HAP-1 (cell line): ENCODE measurements at places on chromosomes 7 and 10.
A peak's percentile ranks its signal among the peaks of the same experiment; 100 is the strongest.

- DNase-seq, result no peak
Observed at GRCh38 chr10:11175823-11176243, 158.2 kb downstream of the CELF2 start.

DNA sequence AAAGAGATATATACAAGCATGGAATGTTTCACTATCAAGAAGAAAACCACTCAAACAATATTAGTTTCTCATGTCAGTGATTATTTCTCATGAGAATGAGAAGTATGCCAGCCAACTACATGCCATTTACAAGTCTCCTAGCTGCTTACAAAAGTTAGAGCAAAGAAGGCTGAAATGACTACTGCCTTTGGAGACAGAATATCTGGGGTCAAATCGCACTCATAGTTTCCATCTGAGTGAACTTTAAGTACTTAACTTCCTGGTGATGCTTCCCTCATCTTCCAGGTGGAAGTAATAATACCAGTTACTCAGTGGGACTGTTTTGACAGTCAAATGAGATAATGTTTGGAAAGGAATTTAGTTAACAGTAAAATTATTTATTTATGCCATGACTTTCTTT is 42.0 kb upstream of the RHOBTB1 start:
- DNase-seq, result no peak

- no peak for DNase-seq
Observed at GRCh38 chr10:28375399-28376354, 72.8 kb upstream of the MPP7 start.

DNA sequence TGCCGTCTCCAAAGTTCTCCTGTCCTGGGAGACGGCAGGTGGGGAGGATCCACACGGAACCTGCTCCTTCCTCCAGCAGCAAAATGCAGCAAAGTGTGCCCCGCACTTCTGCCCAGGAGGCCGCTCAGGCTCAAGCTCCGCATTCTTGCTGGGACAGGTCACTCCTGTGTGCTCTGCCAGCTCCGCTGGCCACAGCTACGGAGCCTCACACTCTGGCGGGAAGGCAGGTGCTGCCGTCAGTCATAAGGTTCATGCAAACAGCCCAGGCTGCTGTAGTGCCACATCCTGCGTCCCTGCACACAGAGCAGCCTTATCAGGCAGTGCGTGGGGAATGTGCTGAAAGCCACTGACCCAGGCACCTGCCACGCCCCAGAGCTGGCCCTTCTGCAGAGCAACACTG is 22.4 kb downstream of the ADGRA1 start:
- DNase-seq, result no peak

DNA sequence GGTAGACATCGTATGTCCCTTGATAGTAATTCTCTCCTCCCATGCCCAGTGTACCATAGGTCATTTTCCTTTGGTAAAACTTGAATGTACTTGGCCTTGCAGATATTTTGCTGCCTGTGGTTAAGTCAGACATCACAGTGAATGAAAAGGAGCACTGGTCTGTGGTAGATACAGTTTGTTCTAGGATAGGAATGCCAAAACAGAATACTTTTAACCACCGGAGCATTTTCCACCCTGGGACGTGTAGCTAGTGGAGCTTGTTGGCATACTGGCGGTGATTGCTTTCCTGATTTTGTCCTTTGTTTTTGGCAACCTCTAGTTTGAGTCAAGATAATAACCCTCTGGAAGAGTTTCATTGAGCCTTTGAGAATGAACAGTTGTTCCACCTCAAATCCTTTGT is 92.0 kb upstream of the BMPER start:
- no peak for DNase-seq

DNA sequence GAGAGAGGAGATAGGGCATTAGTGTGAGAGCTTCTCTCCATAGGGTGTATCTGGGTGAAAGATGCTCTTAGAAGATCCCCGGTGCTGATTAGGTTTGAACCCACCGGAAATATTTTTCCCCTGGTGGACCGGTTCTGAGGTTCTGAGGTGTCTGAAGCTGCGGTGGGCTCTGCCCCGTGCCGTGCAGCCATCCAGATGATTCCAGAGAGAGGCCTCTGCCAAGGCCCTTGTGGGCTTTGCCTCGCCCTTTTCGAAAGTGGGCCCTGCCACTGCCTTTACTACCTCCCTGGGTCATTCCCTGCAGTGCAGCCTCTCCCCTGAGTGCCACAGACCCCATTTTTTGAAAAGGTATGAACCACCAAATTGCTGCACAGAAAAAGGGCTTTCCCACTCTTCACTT is 2.8 kb downstream of the GIMAP8 start:
- no peak for DNase-seq

DNA sequence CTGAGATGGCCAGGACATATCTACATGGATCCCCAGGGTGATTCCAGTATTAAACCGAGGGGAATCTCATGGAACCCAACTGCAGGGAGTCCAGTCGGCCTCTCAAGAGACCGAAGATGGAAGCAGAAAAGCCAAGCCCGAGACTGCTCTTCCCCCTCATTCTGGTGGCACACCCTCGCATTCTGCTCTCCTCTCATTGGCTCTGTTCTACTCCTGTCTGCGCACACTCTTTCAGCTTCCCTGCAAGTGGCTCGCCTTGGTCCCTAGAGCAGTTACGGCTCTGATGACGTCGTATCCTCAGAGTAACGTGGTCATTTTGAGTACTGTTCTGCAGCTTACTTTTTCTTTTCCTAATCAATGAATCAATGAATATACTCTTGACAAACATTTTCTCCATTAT is 72.6 kb upstream of the RHEB start:
- no peak for DNase-seq

DNA sequence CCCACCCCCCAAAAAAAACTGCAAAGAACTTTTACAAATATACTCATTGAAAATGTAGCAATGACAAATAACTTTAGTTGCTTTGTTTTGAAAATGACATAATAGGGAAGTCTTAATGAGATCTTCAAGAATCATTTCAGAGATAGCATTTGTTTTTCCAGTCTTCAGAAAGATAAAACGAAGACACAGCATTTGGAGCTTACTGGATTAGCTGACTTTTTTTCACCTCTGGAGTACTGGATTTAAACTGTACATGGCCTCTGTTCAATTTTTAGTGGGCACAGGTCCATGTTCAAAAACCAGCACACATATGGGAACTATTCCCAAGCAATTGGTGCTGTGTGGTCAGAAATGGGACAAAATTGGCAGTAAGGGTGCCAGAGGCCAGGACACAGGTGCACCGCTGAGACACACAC is 3.9 kb downstream of the RAB11FIP2 start:
- DNase-seq, result no peak

DNA sequence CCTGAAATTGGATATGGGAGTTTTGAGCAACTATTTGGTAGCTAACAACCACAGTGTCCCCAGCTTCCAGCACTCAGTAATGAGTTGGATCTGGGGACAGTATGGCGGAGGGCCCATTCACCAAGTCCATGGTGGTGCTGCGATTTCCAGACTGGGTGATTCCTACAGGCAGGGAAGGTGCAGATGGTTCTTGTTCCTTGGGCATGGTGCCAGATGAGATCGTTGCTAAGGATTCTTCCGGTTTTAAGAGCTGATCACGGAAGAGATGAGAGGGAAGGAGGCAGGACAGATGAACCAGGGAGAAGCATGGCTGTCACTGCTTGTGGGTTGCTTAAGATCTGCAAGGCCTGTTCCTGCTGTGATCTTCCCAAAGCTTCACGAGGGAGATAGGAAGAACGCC is 380.3 kb downstream of the TCERG1L start:
- DNase-seq, result no peak

- peak; percentile 59 for DNase-seq
Observed at GRCh38 chr7:35624299-35625186, 70.4 kb downstream of the HERPUD2 start.

DNA sequence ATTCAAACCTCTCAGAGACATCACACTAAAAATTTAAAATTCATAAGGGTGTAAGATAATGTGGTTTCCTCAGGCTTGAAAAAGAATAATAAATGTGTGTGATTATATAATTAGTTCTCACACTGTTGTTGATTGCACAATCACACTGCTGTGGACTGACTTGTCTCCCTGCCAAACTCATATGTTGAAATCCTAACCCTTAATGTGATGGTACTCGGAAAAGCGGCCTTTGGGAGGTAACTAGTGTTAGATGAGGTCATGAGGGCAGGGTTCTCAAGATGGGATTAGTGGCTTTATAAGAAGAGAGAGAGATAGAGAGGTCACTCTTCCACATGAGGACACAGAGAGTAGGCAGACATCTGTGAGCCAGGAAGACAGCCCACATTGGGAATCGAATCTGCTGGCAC is 128.5 kb upstream of the COL1A2 start:
- no peak for DNase-seq

DNA sequence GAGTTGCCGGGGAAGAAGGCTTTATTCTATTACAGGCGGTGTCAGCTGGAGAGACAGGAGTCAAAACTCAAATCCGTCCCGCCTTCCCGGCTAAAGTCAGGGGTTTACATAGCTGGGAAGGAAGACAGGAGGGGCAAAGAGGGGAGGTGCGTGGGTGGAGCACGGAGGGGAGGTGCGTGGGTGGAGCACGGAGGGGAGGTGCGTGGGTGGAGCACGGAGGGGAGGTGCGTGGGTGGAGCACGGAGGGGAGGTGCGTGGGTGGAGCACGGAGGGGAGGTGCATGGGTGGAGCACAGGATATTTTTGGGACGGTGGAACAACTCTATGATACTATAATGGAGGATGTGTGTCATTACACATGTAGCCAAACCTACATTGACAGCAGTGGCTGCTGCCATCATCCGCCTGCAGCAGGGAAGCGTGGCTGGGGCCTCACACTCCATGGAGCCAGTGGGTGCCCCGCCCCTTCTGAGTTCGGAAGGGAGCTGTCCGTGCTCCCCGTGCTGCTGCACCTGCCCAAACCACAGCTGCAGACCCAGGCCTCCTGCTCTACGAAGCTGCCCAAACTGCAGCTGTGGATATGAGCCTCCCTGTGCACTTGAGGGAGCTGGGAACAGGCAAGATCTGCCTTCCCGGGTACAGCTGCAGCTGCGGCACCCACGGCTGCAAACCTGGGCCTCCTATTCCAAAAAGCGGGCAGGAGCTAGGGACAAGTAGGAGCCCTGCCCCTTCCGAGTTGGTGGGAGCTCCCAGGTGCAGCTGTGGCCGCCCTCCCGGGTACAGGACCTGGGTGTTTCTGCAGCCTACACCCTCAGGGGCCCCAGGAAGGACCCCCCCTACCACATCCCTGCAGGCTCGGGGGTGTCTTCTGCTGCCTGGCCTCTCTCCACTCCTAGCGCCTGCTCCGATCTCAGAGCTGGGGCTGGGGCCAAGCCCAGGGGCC is 119.4 kb downstream of the DYNC2I1 start:
- no peak for DNase-seq

GRCh38 chr7:66682350-66683093 is 53.8 kb downstream of the KCTD7 start:
- DNase-seq, result no peak

DNA sequence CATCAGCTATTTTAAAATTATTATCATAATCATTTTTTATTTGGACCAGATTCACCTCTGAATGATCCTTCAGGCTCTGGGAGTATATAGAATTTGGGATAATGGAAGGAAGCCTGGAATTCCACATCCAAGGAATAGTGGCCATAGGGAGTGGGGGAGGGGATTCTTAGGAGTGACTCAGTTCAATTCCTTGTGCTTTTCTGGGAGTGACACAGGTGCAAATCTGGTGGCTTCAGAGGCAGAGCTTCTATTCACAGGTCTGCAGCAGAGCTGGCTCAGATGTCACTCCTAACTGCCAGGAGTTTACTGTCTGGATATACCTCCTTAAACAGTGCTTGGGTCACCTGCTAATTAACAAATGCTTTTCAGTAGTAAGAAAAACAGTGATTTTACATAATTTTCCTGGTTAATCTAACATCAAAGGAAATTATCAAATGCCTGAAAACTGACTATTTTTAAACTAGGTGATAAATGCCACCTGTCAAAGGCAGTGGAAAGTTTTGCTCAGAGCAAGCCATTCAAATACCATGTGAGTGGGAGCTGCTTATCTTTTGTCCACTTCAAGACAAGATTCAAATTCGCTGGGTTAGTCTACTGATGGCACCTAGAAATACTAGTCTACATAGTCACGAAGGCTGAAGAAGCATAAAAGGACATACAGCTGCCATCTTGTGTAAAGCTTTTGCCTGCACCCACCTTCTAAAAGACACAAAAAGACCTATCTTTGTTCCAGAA is 106.7 kb upstream of the LAMB4 start:
- DNase-seq, result no peak

- no peak for DNase-seq
Observed at GRCh38 chr7:38748056-38748610, 117.0 kb upstream of the AMPH start.

DNA sequence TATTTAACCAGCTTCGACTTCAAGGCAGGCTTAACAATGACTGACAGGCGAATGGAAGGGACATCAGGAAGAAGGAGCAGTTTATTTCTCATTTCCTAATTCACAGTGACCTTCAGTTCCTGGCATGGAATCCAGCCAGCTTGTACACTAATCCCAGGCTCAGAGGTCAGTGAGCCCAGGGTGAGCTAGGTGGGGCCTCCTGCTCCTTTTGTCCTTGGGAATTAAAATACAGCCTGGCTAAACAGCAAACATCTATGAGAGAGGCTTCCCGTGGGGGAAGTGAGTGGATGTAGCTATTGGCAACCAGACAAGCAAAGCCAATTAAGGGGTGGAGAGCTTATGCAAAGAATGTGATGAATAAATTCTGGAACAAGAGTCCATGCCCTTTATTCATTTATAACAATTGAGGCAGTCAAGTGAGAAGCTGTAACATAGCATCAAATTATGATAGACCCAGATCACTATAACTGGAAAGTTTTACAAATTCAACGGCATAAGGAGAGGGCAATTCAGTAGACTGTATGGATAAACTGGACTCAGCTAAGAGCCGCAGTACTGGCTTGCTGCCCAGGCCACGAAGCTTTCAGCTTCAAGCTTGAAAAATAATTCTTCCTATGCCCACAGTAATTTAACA is 57.1 kb downstream of the STK17A start:
- DNase-seq, result peak; percentile 98

- no peak for DNase-seq
Observed at GRCh38 chr10:13956826-13957225, 370.1 kb downstream of the PRPF18 start.

GRCh38 chr10:107585630-107586029 is 421.1 kb upstream of the SORCS1 start:
- no peak for DNase-seq

GRCh38 chr10:102802920-102803534 is 34.2 kb downstream of the CYP17A1 start:
- no peak for DNase-seq

GRCh38 chr10:86535132-86535882 is 13.7 kb upstream of the WAPL start:
- no peak for DNase-seq

- no peak for DNase-seq
Observed at GRCh38 chr10:86311190-86311589, 55.4 kb downstream of the GRID1 start.

- no peak for DNase-seq
Observed at GRCh38 chr10:8616166-8616565, 561.7 kb downstream of the GATA3 start.

- DNase-seq, result no peak
Observed at GRCh38 chr10:13272164-13272571, 27.7 kb downstream of the PHYH start.
